NCI-H2081 (cell line): ENCODE measurements at places on chromosomes 1 and 21.
A peak's percentile ranks its signal among the peaks of the same experiment; 100 is the strongest.

DNA sequence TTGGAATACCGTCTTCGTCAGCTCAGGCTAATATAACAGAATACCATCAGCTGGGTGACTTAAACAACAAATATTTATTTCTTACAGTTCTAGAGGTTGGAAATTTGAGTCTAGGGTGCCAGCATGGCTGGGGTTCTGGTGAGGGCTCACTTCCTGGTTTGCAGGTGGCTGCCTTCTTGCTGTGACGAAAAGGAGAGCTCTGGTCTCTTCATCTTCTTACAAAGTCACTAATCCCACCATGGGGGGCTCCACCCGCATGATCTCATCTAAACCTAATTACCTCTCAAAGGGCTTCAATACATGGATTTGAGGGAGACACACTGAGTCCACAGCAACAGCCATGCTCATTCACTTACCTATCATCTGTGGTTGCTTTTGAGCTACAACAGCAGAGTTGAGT is 78.3 kb downstream of the PSMG1 start:
- no peak for DNase-seq

GRCh38 chr1:93710499-93711453 is 29.1 kb upstream of the BCAR3 start:
- no peak for DNase-seq

DNA sequence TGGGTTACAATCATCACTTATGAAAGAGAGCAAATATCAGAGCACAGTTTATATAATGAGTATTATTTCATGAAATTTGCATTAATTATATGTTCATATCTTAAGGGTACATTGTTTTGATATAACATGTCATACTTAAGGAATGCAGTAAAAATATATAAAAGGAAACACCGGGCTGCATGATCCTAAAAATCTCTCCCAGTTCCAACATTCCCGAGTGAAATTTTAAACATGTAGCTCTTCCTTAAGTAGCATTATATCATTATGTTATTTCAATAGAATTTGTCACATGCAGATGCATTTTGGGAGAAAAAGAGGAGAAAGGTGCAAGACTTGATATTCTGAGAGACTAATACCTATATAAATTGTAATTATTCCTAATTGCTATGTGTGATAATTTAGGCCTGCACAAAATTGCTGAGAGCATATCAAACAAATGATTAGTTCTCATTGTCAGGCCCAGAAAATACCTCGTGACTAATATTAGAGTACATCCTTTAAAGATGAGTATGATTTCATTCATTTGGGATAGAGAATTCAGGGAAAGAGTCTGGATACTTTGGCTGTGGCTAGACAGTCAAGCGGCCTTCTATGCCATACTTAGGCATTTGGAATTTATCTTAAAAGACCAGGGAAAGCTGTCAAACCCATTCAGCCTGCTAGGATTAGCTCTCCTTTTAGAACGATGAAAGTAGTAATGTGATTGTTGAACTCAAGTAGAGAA is 86.8 kb downstream of the ADGRL2 start:
- no peak for DNase-seq

DNA sequence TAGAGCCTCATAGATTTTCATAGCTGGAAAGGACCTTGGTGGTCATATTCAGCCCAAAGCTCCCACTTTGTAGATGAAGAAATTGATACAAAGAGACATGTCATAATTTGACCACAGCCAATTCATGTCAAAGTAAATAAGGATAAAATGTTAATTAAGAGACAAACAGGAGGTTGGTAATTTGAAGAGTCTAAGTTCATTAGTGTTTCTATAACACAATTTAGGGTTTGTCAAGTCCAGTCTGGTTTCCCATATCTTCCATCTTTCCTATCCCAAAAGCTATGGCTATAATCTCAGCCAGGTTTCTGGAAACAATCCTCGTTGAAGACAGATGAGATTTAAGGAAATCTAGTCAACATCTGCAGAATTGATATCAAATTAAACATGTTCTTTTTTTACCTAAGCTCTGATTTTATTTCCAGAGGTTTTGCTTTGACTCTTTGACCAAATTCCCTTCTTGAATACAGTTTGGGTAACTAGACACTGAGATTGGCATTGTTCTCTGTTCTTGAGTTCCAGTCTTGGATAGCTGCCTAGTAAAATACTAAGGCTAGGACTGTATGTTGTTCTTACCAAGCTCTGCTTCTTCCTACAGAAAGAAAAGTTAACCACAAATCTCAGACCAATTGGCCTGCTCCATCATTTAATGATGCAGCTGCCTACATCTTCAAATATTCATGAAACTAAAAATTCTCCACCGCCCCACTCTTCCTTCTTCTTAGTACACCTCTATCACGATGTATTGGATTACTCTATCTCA is 62.0 kb downstream of the SLC44A5 start:
- no peak for DNase-seq

- DNase-seq, result no peak
Measured at GRCh38 chr1:44303532-44303931, 51.5 kb downstream of the ERI3 start.

- DNase-seq, result no peak
Measured at GRCh38 chr1:20325844-20326420, 35.3 kb downstream of the VWA5B1 start.

GRCh38 chr1:2441746-2442145 is 29.4 kb upstream of the PEX10 start:
- no peak for DNase-seq

DNA sequence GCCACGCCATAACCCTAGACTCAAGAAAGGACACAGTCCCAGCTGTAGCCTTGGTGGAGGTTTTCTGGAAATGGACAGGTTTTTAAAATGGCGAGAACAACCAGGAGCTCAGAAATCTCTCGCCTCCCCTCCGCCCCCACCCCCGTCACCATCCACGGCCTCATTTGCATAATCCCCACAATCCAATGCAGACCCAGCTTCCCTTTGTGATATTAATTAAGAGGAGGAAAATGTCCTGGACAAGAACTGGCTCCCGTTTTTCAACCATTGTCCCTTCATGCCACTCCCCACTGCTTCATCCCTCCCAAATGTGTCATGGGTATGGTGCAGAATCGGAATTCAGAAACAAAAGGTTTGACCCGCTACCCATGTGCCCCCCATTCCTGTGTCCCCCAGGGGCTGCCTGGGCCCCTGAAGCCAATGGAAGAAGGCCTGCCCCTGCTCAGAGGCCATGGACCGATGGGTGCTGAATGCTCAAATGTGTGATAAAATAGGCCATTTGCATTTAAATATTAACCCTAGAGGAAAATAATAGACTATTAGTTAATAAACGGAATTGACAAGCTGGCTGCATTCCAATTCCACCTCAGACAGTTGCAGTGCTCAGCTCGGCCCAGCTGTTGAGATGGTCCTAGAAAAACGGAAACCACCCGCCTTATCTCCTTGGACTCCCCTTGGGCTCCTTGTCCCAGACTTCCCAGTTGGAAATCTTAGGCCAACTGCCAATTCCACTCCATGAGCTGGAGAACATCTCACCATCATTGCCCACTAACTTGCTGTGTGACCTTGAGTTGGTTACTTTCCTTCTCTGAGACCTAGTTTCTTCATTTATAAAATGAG is 10.7 kb upstream of the EPHB2 start:
- DNase-seq, result no peak

DNA sequence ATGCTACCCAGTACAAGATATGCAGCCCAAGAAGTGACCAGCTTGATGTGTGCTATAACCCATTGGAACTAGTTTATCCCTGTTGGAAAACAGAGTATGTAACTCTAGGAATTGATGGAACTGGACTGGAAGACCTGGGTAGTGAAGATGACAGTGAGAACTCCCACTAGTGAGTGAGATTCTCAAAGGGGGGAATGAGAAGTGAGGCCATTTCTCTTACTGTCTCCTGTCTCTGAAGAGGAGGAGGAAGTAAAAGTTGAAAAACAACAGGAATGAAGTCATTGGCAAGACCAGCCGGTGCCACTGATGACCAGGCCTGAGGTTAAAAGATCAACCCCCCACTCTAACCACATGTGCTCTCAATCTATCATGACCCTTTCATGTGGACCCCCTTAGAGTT is 20.9 kb downstream of the PLA2G2F start:
- DNase-seq, result no peak

DNA sequence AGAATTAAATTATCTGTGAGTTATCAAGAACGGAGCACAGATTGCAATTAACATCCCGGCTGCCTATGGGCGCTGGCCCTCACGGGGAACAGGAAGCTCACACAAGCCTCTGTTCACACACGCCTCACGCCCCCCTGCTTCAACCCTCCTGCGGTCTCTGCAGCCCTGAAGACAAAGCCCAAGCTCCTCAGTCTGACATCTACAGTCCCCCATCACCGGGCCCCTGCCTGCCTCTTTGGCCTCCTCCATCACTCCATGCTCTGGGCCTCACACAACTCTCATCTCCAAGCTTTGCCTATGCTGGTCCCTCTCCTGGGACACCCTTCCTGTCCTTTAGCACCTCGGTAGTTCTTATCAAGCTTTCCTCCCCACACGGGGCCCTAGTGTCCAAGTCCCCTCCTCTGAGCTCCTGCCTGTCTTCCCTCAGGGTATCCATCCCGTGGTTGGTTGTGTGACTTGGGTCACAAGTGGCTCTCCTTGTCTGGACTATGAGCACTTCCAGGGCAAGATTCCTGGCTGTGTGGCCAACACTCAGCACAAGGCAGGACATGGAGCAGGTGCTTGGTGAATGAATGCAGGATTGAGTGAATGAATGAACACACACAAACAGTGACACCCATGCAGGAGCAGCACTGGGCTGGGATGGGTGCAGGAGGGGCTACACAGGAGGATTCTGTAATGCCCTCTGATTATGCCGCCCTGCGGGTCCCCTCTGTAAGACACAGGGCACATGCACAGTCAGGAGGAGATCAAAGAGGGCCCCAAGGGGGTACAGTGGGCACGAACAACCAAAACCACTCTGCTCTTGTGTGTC is 116.1 kb downstream of the DMRTB1 start:
- no peak for DNase-seq

DNA sequence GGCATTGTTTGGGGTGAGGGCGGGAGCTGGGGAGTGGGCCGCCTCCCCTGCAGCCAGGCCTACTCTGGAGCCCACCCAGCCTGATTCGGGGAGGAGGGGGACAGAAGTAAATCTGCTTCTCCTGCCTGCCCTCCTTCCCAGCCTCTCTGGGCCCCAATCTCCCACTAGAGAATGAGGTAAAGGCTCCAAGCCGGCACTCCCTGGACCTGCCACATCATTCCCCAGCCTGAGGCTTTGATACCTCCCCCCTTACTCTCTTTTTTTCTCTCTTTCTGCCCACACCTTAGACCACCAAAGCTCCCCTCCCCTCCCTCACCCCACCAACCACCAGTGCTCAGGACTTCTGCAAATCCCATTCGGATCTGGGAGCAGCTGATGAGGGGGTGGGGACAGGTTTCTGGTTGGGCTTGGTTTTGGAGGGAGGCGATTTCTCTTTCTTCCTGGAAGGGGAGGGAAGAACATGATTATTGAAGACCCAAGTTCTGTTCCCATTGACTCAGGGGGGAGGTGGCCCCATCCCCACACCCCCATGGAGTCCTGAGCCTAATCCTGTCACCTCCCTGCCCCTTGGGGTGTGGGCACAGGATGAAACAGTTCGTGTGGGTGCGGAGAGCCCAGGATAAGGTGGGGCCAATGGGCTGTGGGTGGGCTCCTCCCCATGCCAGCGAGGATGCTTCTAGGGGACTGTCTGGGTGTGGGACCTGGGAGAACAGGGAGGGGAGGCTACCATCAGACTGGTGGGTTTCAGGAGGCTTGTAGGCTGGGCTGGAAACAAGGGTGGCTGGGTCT is 1.3 kb downstream of the MAP7D1 start:
- DNase-seq, result no peak

GRCh38 chr21:15776818-15777217 is 47.0 kb downstream of the USP25 start:
- DNase-seq, result no peak

GRCh38 chr1:107401704-107402103 is 260.9 kb downstream of the NTNG1 start:
- no peak for DNase-seq

DNA sequence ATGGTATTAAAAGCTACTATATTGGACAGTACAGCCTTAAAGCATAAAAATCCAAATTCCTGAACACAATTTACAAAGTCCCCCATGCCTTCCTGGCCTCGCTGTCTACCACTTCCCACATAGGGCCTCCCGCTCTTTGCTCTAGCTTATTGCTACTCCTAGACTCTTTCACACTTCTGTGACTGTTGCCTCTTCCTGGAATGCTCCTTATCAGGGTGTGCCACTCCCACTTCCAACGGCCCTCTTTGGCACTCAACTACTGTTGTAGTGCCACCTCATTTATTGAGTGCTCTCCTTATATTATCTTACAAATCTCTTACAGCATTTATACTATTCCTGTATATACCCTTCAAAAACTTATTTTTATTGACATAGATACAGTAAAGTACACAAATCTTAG is 4.8 kb downstream of the SARS1 start:
- no peak for DNase-seq

- DNase-seq, result no peak
Measured at GRCh38 chr1:115640384-115640783, 1.4 kb upstream of the VANGL1 start.

DNA sequence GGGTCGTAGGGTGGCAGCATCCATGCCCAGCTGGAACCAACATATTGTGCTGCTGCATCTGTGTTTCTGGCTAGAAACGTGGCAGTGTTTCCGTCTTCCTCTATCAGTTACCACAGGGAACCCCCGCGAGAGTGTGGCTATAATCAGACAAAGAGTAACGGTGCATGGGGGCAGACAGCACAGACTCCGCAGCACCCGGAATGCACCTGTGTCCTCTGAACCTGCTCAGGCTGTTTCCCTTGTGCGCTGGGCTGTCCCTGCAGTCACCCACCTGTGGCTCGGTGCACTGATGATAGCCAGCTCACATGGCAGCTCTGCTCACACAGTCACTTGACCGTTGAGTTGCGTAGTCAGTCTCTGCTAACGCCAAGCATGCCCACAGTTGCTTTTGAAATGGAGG is 11.4 kb upstream of the PCBP3 start:
- DNase-seq, result no peak

GRCh38 chr21:17428484-17428869 is 84.4 kb upstream of the CXADR start:
- DNase-seq, result no peak

GRCh38 chr1:151047591-151047924 is at the start of gene C1orf56:
Gene C1orf56, plus strand, starts transcription at chr1:151047751. Its CDS starts 97 bp downstream, at chr1:151047848.
- DNase-seq, result peak; percentile 81

DNA sequence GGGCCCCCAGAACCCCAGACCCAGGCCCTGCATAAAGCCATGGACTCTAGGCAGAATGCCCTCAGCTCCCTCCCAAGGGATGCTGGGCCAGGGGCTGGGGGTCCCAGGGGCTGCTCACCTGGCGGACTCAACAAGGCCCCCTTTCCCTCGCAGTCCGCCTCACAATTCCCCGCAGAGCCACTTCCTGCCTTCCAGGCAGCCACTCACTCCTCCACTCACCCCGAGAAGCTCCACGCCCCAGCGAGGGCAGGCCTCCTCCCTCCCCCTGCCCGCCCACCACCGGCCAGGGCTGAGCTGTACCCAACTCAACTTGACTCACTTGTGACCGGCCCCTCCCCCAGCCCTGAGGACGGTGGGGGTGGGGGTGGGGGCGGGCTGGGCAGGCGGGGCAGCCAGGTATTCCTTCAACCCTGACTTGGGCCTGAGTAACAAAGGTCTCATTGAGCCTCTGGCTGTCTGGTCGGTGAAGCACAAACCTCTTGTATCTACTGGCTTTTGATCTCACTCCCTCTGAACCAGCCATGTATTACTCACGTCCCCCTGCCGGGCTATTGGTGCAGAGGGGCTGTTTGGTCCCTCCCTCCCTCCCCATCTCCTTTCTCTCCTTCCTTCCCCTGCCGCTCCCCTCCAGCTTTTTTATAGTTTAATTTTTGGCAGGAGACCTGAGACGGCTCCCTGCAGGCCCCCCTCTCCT is 5.9 kb downstream of the BLACAT1 start:
- DNase-seq, result no peak
